ENCODE measurements at places on chromosomes 2 and 18.

GRCh38 chr2:161199912-161200701 lies 39.9 kb downstream of the TANK start:
- peak; percentile 27 for DNase-seq

DNA sequence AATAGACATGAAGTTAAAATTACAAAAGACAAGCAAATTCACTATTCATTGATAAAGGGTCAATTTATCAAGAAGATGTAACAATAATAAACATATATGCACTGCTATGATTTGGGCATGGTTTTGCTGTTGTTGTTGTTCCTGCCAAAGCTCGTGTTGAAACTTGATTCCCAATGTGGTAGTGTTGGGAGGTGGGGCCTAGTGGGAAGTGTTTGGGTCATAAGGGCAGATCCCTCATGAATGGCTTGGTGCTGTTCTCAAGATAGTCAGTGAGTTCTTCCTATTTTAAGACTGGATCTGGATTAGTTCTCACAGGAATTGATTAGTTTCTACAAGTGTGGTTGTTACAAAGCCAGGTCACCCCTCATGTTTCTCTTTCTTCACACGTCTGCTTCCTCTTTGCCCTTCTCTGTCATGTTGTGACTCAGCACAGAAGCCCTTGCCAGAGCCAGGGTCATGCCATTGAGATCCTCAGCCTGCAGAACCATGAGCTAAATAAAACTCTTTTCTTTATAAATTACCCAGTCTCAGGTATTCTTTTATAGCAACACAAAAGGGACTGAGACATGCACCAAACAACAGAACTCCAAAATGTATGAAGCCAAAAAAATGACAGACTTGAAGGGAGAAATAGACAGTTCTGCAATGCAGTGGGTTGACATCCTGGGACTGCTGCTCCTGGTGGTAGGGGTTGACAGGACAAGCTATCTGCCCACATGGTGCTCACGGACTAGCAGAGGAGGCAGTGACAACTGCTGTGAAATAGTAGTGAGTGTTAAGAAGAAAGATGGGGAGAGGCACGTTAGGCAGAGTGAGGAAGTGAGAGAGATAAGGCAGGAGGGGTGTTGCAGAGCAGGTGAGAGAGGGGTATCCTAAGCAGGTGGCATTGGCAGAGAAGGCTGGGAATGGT lies 18.6 kb upstream of the SKA1 start:
- DNase-seq, result no peak

- no peak for DNase-seq
These were observed 59.1 kb downstream of the ZNF385B start for GRCh38 chr2:179802051-179802882.

DNA sequence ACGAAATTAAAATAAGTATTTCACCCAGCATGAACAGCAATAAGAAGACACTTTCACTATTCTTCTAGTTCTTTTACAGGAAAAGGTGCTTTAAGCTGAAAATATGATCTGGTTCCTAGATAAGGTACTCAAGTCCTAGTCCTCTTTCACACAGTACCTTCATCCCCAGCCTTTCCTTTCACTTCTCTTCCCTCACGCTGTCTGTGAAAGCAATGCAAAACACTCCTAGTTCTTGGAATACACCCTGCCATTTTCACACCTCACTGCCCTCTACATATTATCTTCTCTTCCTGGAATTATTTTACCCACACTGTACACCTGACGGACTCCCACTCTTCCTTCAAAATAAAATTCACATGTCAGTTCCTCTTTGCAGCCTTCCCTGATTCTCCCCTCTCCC lies 82.9 kb downstream of the DNAH7 start:
- peak; percentile 35 for DNase-seq

DNA sequence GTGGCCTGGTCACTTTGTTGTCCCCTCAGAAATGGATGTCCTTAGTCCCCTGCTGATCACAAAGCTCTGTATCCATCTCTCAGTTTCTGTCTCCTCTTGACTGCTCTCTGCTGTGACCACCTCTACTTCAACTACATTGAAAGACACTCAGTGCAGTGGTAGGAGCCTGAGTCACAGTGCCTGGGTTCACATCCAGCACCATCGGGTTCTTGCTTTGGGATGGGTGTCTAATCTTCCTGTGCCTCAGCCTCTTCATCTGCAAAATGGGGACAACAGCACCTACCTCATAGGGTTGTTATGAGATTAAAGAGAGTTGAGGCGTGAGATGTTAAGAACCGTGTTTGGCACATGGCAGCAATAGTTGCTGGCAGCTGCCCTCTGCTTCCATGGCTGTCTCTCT lies 30.6 kb downstream of the YPEL5 start:
- DNase-seq, result no peak

DNA sequence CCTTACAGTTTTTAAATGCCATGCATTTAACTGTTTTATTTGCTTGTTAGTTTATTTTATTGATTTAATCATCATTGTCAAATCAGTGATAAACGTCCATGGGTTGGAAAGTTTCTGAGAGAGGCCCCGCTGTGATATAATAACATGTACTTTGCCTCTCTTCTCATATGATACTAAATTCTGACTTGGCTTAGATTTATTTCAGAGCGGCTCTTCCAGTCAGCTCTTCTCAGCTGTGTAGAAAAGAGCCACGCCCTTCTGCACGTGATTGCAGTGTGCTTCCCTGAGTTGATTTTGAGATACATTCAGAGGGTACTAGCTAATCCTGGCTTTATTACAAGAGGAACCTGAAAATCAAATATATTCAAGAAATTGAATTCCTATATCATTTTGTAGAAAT lies 218.6 kb downstream of the KCNE4 start:
- no peak for DNase-seq

DNA sequence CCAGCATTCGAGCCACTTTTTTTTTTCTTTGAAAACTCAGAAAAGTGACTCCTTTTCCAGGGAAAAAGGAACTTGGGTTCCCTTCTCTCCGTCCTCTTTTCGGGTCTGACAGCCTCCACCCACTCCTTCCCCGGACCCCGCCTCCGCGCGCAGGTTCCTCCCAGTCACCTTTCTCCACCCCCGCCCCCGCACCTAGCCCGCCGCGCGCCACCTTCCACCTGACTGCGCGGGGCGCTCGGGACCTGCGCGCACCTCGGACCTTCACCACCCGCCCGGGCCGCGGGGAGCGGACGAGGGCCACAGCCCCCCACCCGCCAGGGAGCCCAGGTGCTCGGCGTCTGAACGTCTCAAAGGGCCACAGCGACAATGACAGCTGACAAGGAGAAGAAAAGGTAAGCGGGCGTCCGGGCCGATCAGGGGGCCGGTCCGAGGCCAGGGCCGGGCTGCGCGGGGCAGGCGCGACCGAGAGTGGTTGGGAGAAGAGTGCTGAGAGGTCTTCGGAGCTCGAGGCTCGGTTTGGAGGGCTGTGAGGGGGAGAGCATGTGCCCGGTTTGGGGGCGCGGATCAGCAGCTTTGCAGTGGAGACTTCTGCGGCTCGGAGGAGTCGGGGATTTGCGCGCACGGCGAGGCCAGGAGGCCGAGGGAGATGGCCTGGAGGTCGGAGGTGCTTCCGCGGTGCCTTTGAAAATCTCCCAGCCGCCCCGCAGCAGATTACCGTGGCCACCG lies 502 bp downstream of the EPAS1 start:
- peak; percentile 40 for DNase-seq

DNA sequence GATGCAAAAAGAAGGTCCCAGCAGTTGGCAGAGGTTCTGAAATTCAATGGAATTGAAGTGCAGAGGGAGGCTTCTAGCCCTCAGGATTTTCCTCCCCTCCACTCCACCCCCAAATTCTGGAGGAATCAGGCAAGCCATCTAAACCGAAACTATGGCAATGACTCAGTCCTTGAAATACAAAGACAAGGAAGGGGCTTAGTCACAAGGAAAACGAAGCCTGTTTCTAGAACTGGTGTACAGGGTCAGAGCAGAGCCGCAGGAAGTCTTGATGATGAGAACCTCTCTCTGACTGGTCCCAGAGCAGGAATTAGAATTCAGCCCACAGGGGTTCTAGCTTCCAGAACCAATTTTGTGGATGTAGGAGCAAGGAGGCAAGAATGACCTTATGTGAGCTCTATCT lies 111.7 kb upstream of the SCN1A start:
- peak; percentile 76 for DNase-seq

DNA sequence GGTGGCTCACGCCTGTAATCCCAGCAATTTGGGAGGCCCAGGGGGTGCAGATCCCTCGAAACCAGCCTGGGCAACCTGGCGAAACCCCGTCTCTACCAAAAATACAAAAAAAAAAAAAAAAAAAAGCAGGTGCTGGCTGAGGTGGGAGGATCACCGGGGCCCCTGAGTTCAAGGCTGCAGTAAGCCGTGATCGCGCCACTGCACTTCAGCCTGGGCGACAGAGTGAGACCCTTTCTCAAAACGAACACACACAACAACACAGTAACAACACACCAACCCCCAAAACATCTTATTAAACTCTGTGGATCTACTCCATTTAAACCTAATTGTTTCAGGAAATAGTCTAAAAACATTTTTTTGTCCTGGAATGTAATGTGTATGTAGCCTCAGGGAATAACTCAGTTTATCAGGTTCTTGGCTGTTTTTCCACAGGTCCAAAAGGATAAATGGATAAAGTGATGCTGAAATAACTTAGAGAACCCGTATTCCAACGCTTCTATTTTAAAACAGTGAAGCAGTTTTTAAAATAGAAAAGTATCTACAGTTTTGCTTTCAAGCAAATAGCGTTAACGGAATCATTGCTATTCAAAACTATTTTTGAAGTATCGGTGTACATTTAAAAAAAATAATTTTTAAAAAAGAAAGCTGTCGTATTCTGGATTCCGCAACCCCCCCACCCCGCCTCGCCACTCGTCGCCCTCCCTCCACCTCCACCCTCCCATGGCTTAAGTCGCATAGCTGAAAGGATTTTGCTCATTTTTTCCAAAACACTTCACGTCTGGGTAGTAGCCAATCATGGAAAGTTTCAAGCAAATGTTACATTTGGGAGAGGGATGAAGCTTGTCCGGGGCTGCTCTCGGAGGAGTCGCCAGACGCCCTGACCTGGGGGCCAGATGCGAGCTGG lies 895 bp upstream of the GLS start:
- DNase-seq, result no peak

- DNase-seq, result no peak
These were observed 63.6 kb downstream of the TRABD2A start for GRCh38 chr2:84817239-84817655.

DNA sequence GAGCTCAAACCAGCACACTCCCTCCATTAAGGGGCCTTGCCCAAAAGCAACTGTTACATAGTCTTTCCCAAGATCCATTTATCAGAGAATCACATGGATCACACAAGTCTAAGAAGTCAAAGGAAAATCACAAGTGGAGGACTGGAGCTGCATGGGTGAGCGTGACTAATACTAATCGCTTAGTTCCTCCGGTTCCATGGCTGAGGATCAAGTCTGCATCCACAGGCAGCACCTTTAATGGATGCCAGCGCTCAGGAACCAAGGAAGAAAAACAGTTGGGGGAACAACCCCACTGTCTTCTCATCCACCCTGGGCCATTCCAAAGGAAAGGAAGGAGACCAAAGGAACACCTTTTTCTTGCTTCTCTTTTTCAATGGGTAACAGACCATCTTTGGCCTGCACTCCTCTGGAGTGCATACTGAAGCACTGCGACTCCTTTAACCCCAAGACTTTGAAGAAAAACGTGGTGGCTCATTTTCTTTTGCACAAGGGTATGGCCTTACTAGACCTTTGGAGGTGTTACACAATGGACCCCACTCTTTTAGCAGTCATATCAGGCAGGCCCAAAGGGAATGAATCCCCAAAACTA lies 9.2 kb upstream of the WDR33 start:
- peak; percentile 13 for DNase-seq

Measured in ACHN (cell line).